Esophagus mucosa (tissue), 1 donor: ENCODE measurements at places on chromosomes 12 and 14. TPM values are rescaled to one million over a fixed set of nuclear protein-coding genes. Genes with fewer than 3 reads are reported as not detected.
A peak's percentile ranks its signal among the peaks of the same experiment; 100 is the strongest.

GRCh38 chr12:71474791-71475190 is 35.2 kb downstream of the LGR5 start:
- no peak for ATAC-seq

DNA sequence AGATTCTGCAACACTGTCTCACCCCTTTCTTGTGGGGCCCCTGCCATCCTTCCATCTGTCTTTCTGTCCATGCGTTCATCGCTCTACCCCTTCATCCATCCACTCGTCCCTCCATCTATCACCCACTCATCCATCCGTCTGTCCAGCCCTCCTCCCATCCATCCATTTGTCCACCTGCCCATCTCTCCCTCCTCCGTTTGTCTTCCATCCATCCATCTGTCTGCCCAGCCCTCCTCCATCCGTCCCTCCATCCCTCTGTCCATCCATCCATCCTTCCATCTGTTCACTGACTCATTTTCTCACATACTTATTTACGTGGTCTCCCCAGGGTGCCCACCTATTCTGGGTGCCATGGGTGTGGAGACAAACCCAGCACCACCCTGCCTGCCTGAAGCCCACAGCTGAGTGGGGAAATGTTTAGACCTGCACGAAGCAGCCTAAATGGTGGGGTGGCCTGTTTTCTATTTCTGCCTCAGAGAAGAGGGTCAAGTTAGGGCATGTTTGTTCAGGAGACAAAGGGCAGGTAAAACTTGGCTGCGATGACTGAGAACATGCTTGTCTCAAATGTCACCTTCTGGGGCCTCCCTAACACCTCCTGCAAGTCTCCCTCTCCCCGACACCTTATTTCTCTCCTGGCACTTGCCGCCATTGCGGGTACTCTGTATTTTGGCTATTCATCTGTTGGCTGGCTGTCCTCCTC is 2.8 kb upstream of the SLC25A47 start:
- peak; percentile 44 for ATAC-seq

DNA sequence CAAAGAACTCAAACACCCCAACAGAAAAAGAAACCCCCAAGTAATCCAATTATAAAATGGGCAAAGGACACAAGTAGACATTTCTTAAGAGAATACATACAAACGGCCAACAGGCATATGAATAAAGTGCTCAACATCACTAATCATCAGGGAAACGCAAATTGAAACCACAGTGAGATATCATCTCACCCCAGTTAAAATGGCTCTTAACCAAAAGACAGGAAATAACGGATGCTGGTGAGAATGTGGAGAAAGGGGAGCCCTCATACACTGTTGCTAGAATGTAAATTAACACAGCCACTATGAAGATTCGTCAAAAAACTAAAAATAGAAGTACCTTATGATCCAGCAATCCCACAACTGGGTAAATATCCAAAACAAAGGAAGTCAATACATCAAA is 52.4 kb downstream of the CLMN start:
- ATAC-seq: no peak

DNA sequence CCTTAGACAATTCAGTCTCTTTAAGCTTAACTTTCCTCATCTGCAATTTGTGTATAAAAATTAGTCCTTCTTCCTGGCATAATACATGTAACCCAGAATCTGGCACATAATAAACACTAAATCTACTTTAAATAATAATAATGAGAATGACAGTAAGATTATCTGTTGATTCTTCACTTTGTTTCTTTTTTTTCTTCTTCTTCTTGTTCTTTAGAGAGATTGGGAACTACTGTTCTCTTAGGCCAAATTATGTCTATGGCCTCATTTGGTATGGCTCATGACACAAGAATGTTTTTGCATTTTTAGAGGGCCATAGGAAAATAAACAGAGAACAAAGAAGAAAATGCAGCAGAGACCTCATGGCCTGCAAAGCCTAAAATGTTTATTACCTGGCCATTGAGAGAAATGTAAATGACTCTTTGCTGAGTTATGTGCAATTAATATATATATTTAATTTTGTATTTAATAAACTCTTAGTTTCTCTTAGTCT is 275.8 kb downstream of the SLC6A15 start:
- ATAC-seq: no peak

DNA sequence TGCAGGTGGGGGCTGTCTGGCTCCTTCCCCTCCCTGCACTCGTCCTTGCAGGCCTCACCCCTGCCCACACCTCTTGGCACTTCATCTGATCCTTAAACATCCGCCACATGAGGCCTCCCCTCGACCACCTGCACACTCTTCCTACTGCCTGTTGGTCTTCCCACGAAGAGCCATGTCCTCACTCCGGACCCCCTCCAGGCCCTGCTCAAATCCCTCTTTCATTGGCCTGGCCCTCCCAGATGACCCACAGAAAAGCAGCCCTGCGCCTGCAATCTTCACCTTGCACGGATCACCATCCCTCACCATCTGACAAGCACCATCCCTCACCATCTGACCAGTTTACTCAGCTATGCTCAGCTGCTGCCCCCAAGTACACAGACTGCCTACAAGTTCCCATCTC is 193.6 kb downstream of the BCL11B start:
- no peak for ATAC-seq

The HRK gene
- 1.5 TPM for total RNA-seq

The COCH gene
- 0.12 TPM for total RNA-seq

The TMPRSS12 gene
- total RNA-seq: not detected
